ENCODE measurements at places on chromosomes 1 and 21.

GRCh38 chr1:87720561-87720960 is 391.9 kb downstream of the LMO4 start:
- DNase-seq = no peak

GRCh38 chr1:25145775-25146393 is 86.4 kb downstream of the SYF2 start:
- DNase-seq = no peak

DNA sequence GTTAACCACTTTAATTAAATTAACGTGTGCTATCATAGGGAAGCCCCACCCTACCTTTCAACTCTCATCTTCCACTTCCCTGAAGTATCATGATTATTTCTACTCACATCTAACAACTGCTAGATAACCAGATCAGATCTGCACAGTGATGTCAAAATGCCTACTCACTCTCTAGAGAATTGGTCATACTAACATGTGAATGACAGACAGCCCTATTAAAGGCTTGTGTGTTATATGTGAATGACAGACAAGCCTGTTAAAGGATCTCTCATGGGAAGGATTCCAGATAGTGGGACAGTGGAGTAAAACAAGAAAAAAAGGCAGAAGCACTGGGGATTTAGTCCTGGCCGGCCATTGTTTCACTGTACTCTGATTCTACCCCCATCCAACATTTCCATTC is 12.6 kb downstream of the VTCN1 start:
- no peak for DNase-seq

- DNase-seq = no peak
Measured at GRCh38 chr1:98478121-98478520, 183.4 kb upstream of the SNX7 start.

GRCh38 chr1:232974971-232975370 is 24.6 kb downstream of the NTPCR start:
- DNase-seq = no peak

DNA sequence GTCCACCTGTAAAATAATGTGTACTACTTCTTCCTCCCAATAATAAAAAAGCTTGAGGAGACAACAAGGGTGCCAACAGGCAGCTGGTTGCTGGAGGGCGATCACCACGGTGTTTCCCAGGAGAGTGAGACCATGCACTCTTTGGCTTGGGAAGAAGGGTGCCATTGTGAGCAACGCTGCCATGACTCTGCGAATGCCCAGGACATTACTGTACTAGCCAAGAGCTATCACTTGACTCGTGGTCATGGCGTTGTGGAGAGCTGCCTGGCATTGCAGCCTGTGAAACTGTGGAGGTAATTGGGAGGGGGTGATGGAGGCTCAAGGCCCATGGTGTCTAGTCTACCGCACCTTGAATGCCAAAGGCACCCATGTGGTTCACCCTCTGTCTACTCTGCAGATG is 14.6 kb upstream of the PRMT2 start:
- DNase-seq = no peak

GRCh38 chr1:91830242-91831131 is 55.5 kb downstream of the TGFBR3 start:
- DNase-seq = peak; percentile 60

DNA sequence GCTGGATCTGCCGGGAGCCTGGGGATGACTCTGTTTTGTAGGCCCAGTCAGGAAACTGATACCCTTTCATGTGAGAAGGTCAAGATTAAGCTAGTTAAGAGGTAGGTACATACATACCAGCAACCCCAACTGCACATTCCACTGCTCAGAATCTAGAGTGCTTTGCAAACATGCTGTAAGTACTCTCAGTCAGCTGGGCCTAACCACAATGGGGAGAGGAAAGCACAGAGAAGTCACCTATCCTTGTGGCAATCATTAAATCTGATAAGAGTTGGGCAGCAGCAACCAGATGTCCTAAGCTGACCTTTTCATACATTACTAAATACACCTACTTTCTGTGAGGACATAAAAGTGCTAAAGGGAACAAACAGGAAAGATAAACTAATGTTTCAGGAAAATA is 2.5 kb downstream of the ETV3 start:
- no peak for DNase-seq

GRCh38 chr1:45718289-45718688 is 30.3 kb downstream of the TMEM69 start:
- DNase-seq = no peak

DNA sequence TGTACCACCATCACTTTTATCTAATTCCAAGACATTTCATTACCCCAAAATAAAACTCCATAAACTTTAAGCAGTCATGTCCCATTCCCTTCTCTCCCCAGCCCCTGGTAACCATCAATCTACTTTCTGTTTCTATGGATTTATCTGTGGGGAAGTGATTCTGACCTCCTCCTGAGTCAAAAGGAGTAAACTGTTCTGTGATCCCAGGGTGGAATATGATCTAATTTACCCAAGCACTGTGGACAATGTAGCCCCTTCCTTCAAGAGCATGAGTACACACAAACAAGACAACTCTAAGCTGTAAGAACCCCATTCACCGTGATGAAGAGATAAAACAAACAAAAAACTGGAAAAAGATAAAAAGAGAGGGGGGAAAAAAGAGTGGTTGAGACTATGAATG is 77.9 kb downstream of the PLPP3 start:
- no peak for DNase-seq

- DNase-seq = no peak
Measured at GRCh38 chr1:87134625-87135328, 193.9 kb upstream of the LMO4 start.

GRCh38 chr1:93851327-93851712 is 27.7 kb downstream of the DNTTIP2 start:
- no peak for DNase-seq

DNA sequence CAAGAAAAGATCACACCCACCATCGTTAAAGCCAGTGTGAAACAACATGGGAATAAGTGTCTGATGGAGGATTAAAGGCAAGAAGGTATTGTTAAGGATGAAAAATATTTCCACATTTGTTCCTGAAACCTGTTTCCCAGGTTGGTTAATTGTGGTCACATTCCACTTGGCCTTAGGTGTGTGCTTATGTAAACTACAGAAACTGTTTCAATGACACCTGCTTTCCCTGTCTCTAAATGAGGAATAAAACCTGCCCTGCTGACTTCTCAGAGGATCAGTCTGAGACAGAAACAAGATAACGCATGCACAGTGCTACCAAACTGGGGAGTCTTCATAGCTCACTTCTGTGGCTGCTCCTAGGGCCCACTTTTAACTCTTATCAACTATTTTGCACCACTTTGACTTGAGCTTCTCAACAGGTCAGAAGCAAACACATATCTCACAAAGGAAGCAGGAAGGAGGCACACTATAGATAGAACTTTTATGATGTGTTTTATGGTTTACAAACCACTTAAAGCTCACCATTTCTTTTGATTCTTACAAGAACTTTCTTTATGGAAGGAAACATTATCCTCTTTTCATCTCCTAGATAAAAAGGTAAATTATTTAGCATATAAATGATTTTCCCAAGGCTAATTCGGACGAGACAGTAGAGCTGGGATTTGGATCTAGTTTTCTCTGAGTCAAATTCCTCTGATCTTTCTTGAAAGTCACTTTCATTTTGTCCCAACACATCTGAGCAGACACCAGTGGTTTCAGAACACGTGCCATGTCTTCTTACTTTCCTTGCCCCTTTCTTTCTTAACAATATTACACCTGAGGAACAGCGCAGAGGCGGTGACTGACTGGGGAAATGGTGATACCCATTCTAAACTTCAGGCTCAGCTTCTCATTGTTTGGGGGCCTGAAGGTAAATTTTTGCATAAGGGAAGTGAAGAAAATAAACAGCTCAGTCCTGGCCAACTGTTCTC is 33.4 kb downstream of the CYP2J2 start:
- DNase-seq = no peak

DNA sequence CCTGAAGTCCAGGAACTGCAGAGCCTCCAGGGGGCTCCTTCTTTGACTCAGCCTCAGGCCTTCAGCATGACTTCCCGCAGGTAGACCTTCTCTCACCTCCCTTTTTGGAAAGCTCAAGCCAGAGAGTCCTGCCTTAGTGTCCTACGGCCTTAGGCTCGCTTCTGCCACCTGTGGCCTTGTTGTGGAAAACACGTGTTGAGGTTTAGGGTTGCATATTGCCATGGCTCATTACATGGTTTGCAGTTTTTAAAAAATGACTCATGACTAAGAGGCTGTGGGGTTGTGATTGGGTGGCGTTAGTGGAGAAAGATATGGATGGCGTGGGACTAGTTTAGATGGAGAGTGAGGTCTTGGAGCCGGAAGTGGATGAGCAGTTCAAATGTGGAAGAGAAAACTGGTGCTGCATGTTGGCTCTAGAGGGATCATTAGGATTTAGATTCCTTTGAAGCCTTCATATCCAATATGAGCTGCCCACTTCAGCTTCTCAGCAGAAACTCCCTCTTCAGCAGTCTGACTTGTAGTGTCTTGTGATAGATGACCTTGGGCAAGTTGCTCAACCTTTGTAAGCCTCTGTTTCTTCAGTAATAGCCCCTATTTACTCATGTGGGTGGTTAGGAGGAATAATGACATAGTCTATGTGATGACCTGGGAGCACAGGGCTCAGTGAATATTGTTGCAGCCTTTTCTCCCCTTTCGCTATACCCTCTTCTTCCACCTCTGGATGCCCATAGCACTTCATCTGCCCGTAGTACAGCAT is 6.5 kb upstream of the FGGY start:
- peak; percentile 26 for DNase-seq

DNA sequence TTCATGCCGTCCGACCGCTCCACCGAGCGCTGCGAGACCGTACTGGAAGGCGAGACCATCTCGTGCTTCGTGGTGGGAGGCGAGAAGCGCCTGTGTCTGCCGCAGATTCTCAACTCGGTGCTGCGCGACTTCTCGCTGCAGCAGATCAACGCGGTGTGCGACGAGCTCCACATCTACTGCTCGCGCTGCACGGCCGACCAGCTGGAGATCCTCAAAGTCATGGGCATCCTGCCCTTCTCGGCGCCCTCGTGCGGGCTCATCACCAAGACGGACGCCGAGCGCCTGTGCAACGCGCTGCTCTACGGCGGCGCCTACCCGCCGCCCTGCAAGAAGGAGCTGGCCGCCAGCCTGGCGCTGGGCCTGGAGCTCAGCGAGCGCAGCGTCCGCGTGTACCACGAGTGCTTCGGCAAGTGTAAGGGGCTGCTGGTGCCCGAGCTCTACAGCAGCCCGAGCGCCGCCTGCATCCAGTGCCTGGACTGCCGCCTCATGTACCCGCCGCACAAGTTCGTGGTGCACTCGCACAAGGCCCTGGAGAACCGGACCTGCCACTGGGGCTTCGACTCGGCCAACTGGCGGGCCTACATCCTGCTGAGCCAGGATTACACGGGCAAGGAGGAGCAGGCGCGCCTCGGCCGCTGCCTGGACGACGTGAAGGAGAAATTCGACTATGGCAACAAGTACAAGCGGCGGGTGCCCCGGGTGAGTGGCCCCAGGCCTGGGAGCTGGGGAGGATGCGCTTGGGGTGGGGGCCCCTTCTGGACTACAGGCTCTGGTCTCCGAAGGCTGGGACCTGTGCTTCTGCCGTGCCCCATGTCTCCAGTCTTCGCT is 1.1 kb downstream of the SKI start:
- DNase-seq = no peak

GRCh38 chr1:70284366-70284765 is 63.2 kb downstream of the SRSF11 start:
- DNase-seq = no peak

- no peak for DNase-seq
Measured at GRCh38 chr1:233025157-233025556, 74.7 kb downstream of the NTPCR start.

DNA sequence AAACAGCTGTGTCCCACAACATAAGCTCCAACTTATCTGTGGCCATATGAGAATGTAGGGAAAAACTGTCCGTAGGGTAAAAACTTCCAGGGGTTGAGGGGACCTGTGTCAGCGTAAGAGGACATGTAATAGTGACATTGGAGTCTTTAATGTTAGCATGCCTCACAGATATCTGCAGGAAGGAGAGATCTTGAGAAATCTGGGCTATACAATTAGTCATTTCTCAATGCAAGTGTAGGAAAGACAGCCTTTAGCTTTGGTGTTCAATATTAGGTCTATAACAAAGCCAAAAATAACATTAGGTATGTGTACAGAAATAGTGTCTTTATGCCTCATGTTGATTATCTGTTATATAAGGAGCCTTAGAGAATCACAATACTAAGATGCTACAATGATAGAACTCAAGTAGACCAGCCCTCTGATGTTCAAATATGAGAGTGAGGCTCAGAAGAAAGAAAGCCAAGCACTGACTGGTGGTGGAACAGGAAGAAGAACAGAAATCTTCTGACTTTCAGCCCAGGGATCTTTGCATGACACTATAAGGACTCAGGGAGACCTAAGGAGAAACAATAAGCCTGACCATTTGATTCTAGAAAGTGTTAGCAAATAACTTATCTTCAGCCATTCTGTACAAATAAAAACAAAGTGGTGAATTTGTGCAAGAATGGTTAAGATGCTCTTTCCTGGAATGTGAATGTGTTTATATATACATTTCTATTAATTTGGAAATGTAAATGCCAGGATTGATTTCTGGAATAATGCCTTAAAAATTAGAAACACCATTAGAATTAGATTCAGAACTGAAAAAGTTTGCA is 152.6 kb downstream of the ZC3H11B start:
- DNase-seq = no peak

GRCh38 chr1:40079774-40080400 is 17.2 kb downstream of the PPT1 start:
- no peak for DNase-seq

DNA sequence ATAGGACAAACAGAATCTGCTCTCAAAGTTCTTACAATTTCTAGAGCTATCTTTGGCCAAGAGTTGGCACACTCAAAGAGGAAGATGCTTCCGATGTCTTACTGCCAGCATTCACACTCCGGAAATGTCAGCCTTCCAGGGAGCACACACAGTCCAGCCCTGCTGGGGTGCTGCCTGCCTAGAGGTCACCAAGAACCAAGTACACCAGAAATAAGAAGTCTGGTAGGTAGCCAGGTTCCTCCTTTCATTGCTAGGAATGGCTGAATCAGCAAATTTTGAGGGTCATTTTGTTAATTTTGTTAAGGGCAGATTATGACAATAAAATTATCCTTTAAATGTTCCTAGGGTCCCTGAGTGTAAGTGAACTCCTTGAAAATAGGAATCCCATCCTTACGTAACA is 77.5 kb downstream of the PLPP3 start:
- DNase-seq = no peak

DNA sequence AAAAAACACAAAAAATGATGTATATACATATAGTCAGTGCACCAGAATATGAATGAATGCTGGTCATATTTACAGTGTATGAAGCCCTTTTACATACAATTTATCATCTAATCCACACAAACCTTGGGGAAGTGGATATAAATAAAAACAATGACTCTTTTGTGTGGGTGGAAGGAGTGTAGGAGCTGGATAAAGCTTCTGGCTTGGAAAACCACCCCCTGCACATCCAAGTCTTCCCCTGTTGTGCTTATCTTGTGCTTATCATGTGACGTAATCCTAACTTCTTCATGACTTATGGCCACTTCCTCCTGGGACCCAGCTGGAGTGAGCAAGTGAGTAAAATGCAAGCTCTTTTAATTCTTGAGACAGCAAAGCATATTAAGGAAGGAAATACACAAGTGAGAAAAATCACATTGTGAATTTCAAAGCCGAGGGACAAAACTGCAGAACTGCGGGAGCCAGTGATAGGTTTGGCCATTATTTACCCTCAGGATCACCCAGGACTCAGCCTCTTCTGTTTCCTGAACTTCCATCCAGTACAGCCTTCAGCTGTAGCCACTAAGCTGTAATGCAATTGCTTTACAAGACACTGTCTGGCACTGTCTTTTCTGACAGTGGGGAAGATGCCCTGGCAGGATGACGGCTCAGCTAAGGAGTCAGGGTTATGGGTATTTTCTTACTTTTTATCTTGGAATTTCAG is 104.0 kb upstream of the PPM1J start:
- DNase-seq = no peak
